ENCODE measurements at places on chromosomes 12 and 14. TPM values are rescaled to one million over a fixed set of nuclear protein-coding genes. Genes with fewer than 3 reads are reported as not detected.

DNA sequence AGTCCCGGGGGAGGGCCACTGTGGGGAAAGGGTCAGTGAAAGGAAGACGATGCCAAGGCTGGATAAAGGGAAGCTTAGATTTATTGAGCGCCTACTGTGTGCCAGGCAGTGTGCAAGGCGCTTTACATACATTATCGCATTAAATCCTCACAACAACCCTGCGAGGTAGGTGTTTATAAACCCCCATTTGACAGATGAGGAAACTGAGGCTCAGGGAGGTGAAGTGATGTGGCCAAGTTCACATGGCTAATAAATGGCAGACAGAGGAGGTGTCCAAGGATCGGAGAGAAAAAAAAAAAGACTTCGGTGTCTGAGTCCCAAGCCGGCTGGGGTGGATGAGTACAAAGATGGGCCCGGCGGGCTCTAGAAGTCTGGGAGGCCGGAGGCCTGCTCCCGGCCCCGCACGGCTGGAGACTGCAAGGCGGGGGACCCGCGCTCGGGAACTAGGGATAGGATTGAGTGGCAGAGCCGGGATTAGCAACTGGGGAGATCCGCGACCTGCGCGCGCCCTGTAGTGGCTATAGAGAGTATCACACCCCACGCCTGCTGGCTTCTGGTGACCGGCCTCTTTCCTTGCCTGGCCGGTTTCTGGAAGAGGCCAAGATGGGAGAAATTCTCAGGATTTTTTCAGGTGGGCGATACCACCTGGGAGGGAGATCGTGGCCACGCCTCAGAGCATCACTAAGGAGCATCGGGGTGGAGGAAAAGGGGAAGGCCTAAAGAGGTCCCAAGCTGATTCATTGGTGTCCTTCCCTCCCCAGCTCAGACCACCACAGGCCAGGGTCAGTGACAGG, 3.9 kb downstream of the DDN start:
- no peaks in the 10 kb centered on the region for H3K36me3 ChIP-seq
- peaks cover 9% of the 10 kb centered on the region for H3K4me1 ChIP-seq
- DNase-seq = peak; percentile 98
- H3K4me3 ChIP-seq = peak overlapping the region; percentile 41
- no peak overlapping the region for H3K27ac ChIP-seq

DNA sequence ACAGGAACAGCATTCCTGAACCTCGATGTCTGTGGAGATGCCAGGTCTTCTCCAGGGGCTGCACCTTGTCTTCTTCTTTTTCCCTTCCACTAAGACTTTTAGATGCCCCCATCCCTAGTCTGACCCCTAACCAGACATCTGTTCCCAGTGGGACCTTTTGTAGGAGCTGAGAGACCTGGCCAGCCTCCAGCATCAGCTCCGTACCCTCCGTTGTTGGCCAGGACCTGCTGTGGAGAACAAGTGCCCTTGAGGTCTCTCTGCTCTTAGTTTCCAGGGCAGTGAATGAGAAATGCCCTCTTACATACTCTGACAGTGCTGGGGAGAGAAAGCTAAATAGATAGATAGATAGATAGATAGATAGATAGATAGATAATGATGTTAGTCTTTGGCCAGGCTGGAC, 16.8 kb upstream of the SDR39U1 start:
- no peaks in the 10 kb centered on the region for H3K27me3 ChIP-seq
- DNase-seq = no peak
- no peak overlapping the region for H3K4me3 ChIP-seq
- H3K4me1 ChIP-seq = no peaks in the 10 kb centered on the region

DNA sequence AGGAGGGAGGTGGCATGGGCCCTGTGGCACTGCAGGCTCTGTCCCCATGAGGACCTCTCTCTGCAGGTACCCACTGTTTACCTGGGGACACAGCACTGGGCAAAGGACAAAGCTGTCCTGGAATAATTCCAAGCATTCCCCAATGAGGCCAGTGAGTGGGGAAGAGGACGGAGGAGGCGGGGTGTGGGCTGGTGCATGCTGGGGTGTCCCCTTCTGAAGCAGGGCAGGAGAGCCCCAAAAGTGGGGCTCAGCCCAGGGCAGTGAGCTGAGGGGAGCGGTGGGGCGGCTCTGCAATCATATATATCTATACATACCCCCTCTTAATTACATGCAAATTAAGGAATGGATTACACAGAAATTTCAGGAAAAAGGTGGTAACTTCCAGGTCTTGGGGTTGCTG, 315.8 kb downstream of the ADGRD1 start:
- no peaks in the 10 kb centered on the region for H3K36me3 ChIP-seq
- no peaks in the 10 kb centered on the region for H3K27me3 ChIP-seq

DNA sequence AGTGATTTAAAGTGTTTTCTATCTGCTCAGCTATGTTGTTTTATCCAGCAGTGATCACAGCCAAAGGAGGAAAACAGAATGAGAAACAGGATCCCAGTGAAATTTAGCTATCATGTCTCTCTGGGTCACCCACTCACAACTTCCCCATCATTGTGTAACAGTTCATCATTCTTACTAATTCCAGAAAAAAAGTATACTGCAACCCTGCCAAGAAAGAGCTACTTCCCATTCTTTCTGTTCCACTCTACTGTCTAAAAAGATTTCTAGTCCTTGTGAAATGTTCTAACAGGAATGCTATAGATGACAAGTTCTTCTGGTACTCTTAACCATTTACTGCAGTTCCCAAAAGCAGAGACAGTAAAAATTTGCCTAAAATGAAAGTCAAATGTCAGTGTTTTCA, 39.2 kb upstream of the CD163 start:
- H3K27me3 ChIP-seq = no peaks in the 10 kb centered on the region
- no peak for DNase-seq
- no peaks in the 10 kb centered on the region for H3K4me1 ChIP-seq
- no peak overlapping the region for H3K4me3 ChIP-seq
- H3K36me3 ChIP-seq = no peaks in the 10 kb centered on the region

Gene PRPH
- 1.7 TPM for polyA plus RNA-seq

Gene KRT79
- polyA plus RNA-seq = not detected

Gene ZFHX2
- polyA plus RNA-seq = 0.77 TPM

Gene FUT8
- polyA plus RNA-seq = 31.7 TPM

All from SK-N-SH (cell line).